ENCODE measurements at places on chromosomes 11 and 22.

DNA sequence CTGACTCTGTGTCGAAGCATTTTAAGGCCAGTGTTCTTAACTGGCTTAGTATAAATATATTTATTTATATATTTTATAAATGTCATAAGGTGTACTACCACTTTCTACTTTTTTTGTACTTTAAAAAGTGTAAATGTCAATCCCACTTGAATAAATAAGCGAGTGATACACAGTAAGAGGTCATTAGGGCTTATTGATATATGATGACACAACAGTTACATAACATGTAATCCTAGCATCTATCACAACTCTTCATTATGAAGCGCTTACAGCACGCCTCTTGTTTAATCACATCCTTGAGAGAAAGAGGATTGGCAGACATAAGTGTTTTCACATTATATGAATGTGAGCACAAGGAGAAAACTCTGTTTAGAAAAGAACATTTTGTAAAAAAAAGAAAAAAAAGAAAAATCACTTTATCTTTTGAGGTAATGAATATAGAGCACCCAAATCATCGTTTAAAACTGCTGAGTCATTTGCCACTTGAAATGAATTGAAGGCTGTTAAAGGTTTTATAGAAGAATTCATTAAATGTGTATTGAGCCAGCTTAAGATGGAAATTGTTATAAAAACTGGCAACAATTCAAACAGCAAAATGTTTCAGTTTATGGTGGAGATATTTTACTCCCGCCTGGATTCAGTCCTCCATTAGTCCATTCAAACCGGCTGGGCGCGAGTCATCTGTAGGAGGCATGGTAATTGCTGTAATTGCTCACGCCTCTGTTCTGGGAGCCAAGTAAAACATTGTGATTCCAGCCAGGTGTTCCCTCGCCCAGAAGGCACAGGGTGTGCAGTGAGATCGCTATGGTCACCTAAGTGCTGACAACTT, 627.3 kb upstream of the KIRREL3 start:
- DNase-seq, result no peak

DNA sequence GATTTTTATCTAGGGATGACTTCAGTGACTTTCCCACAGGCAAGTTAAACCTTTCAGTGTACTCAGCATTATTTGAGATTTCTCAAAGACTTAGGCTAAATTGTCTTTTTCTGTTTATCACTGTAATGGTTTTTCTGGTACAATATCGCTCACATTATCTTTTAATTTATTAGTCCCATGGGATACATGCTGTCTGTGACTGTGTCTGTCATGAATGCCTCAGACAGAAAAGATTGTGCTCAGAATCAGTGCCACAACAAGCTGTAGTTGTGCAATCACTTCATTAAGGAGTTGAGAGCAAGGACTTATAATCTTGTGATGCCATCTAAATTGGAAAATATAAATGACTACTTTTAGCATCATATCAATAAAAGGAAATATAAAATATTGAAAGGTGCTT, 2374.2 kb upstream of the RAG2 start:
- no peak for DNase-seq

DNA sequence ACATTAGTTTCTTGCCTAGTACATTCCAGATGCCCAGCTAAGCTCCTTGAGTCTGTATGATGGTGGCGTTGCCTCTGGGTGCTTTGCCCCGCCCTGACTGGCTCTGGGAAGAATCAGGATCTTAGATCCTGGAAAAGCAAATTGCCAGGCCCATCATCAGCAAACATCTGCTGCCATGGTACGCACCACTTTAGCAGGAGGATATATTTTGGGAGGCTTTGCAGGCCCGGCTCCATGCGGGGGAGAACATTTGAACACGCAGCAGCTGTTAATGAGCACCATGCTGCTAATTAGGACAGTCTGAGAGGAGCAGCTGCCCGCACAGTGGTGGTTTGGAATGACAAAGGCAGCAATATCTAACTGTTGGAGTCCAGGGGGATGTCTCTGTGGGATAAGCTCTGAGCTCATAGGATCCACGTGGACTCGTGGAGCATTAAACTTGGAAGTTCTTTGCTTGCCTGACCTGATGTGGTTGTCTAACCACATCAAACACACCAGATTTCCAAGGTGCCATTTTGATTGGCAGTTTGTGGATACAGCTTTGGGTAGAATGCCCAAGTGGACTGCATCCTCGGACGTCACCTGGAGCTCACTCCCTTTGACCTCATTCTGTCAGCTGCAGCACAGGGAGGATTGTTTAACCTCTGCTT, 217.0 kb upstream of the ZBED5 start:
- DNase-seq, result no peak

- DNase-seq, result no peak
Observed at GRCh38 chr22:29691636-29692326, 28.0 kb upstream of the CABP7 start.

GRCh38 chr11:86781546-86781945, 18.8 kb upstream of the PRSS23 start:
- DNase-seq, result no peak

DNA sequence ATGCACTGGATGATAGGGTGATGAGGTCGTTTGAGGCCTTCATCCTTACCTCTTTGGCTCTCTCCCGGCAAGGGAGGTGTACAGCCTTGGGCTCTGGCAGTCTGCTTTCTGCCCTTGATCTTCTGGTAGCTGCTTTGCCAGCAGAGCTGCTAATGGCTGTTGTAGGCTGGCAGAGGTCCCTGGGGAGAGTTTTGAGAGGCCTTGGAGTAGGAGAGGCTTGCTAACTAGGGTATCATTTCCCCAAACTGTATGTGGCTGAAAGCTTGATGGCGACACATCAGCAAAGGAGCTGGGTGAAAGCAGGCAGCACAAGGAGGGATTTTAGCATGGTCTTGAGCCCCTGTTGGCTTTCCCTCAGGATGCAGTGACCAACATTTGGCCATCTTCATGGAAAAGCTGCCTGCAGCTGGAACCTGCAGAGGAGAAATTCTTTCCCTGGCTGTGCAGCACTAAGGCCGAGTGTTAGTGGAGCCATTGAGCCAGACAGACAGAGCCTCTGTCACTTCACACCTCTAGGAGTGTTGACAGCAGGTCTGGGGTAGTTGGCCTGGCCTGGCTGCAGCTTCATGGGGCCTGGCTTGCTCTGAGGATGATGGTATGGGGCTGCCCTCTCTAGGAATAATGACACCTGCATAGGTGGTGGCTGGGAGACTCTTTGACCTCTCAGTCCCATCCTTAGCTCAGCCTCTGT, 3.5 kb upstream of the AMPD3 start:
- no peak for DNase-seq

DNA sequence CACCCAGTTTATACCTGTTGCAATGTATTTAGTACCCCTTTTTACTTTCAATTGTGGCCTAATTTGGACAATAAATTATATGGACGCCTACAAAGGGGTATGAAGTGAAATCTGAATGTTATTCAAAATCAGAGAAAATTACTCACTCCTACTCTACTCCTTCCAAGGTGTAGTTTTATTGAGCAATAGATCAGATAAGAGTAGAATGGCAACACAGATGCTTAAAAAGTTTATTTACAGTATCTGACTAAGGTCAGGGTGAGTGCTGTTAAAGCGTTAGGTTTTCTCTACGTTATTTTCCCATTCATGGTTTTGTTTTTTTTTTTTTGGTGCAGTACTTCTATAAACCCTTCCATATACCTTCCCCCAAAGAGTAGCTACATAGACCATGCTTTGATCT, 805.6 kb downstream of the KCNA4 start:
- DNase-seq, result no peak

GRCh38 chr11:10386361-10386760, 68.7 kb upstream of the AMPD3 start:
- no peak for DNase-seq
